ENCODE measurements at places on chromosomes 4 and X.

GRCh38 chr4:112031712-112032328, 113.4 kb upstream of the FAM241A start:
- peak; percentile 67 for DNase-seq

GRCh38 chrX:130030826-130031225, 48.4 kb downstream of the BCORL1 start:
- no peak for DNase-seq

DNA sequence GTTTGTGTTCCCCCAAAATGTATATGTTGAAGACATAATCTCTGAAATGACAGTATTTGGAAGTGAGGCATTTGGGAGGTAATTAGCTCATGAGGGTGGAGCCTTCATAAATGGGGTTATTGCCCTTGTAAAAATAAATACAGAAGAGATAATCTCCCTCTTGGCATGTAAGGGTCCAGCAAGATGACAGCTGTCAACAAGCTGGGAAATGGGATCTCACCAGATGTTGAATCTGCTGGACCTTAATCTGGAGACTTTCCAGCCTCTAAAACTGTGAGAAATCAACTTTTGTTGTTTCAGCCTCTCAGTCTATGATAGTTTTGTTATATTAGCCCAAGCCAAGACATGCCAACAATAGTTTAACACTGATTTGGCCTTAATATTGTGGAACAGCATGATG, 438.2 kb upstream of the PCDH7 start:
- no peak for DNase-seq

- DNase-seq = peak; percentile 65
These were observed 1.8 kb downstream of the PPP1R2C start for GRCh38 chrX:42776195-42776594.

DNA sequence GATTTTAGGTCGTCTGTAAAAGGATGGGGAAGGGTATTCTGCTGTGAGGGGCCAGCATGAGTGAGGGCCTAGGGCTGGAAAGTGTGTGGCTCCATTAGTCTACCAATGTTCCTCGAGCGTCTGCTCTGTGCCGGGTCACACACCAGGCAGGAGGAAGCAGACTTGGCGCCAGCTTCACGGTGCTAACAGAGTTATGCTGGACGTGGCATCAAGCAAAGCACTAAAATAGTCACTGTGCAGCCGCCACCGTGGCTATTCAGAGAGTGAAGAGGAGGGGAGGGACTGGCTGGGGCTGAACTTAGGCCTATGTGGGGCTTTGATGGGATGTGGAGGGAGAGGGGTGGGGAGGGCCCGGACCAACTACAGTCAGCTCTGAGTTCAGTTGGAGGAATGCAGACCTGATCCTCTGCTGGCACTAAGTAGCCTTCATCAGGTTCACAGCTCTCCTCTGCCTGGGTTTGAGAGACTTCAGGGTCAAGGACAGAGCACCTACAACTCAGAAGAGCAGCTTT, 83.9 kb upstream of the MSX1 start:
- DNase-seq = no peak

GRCh38 chr4:110815950-110816349, 193.1 kb upstream of the PITX2 start:
- DNase-seq = no peak

GRCh38 chr4:2082627-2083026, 23.5 kb downstream of the NAT8L start:
- no peak for DNase-seq

- DNase-seq = peak; percentile 9
These were observed 167.5 kb downstream of the DCTD start for GRCh38 chr4:182749667-182750167.

DNA sequence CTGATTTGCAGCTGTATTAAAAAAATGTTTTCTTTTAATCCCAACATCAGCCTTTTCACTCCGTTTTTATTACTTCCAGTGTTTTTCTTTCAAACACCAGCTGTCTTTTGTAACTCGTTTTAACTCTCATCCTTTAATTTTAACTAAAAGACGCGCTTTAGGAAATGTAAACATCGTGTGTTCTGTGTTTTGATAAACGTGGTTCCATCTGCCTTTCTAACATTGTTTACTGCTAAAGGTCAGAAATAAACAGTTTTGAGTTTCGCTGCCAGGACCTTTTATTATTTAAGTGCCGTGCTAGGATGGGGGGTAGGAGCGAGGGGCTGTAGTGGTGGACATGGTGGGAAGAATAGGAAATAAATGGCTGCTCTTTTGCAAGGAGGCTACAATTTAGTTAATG, 1.5 kb downstream of the N4BP2 start:
- no peak for DNase-seq

GRCh38 chr4:83382850-83383249, 48.2 kb upstream of the HPSE start:
- no peak for DNase-seq

- DNase-seq = peak; percentile 91
These were observed at the start of gene ODAPH for GRCh38 chr4:75555294-75556164. Gene ODAPH, plus strand, starts transcription at chr4:75556066. Its CDS starts 17 bp downstream, at chr4:75556083.

DNA sequence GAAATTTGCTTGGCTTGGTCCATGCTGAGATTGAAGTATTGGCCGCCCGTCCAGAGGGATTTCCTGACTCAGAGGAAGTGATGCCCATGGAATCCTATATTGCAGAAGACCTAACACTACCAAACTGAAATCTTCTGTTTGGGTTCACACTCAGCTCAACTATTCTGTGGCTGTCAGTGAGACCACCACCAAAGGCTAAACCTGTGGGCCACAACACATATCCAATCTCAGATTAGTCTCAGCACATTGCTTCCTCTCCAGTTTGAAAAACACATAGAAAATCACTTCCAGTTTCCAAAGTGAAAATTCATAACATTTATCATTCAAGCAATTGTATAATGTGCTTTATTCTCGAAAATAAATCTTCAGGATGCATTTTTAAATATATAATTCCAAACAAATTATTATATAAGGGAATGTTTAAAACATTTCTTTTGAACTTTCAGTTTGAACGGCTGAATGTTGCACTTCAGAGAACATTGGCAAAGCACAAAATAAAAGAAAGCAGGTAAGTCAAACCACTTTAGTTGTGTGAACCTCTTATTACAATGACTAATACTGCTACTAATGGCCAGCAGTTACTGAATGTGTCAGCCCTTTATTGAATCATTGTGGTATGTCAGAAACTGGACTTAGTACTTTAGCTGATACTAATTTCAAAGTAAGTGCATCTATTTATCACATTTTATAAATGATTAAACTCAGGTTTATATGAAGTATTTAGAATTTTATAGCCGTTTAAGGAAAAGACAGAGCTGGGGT, 37.0 kb downstream of the GUCY1A1 start:
- peak; percentile 64 for DNase-seq

GRCh38 chr4:17809667-17810066, 890 bp downstream of the DCAF16 start:
- no peak for DNase-seq

- DNase-seq = no peak
These were observed 367.3 kb downstream of the GRIA2 start for GRCh38 chr4:157587681-157588423.

DNA sequence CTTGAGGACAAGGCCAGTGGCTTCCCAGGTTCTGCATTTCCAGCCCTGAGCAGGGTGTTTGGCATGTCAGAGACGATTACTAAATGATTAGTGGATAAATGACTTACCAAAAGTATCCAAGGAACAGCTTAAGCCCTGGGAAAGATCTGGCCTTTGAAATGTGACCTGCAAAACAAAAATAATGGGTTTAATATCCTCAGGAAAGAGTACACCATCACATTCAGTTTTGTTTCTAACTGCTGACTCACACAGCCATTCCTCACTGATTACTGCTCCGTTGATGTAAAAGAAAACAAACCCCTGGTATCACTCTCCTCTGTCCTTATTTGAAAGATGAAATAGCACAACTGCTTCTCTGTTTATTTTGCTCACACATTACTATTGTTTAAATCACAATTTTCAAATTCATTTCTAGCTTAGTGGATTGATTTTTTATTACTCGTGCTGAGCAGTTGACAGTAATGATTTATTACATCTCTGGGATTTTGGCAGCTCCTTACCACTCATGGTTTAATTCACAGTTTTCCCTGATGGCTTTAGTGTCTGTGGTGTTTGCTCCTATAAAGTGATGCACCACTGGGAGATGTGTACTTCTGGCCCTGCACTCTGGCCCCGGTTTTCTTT, 117.0 kb downstream of the CBLL2 start:
- DNase-seq = peak; percentile 75

- DNase-seq = no peak
These were observed 19.1 kb upstream of the FRYL start for GRCh38 chr4:48799157-48799556.

GRCh38 chr4:185697488-185697887, 114.5 kb downstream of the SORBS2 start:
- no peak for DNase-seq

- peak; percentile 78 for DNase-seq
These were observed 11.4 kb downstream of the KLF3 start for GRCh38 chr4:38675146-38676121.

Measured in amniotic epithelial cell (primary cell).